A549 treated with dexamethasone at 1 μM for 4 hours (cell line): ENCODE measurements at places on chromosomes 1 and 21. TPM values are rescaled to one million over a fixed set of nuclear protein-coding genes. Genes with fewer than 3 reads are reported as not detected.

Gene CLCNKB
- total RNA-seq, result 0.06 to 0.14 TPM (median 0.11 TPM) in 5 replicates

Gene PODN
- total RNA-seq, result 0.04 TPM in 1 of 5 replicates, not detected in the others

Gene ERVH48-1
- 0.03 to 0.06 TPM (median 0.04 TPM) in 4 of 5 replicates, not detected in the other for total RNA-seq

Gene OR2T34
- total RNA-seq, result not detected in 5 replicates

Gene HSD3B2
- total RNA-seq, result not detected in 5 replicates

Gene MTF2
- total RNA-seq, result 10.2 to 14.3 TPM (median 11.8 TPM) in 5 replicates
